ENCODE measurements at places on chromosomes 3 and 15.

GRCh38 chr3:16249336-16249735 lies 15.4 kb downstream of the DPH3 start:
- DNase-seq, result no peak

DNA sequence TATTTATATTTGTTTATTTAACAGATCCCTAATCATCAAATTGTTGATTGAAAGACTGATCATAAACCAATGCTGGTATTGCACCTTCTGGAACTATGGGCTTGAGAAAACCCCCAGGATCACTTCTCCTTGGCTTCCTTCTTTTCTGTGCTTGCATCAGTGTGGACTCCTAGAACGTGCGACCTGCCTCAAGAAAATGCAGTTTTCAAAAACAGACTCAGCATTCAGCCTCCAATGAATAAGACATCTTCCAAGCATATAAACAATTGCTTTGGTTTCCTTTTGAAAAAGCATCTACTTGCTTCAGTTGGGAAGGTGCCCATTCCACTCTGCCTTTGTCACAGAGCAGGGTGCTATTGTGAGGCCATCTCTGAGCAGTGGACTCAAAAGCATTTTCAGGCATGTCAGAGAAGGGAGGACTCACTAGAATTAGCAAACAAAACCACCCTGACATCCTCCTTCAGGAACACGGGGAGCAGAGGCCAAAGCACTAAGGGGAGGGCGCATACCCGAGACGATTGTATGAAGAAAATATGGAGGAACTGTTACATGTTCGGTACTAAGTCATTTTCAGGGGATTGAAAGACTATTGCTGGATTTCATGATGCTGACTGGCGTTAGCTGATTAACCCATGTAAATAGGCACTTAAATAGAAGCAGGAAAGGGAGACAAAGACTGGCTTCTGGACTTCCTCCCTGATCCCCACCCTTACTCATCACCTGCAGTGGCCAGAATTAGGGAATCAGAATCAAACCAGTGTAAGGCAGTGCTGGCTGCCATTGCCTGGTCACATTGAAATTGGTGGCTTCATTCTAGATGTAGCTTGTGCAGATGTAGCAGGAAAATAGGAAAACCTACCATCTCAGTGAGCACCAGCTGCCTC lies 14.7 kb downstream of the THBS1 start:
- DNase-seq, result no peak

GRCh38 chr15:95097361-95097760 lies 866.0 kb downstream of the MCTP2 start:
- DNase-seq, result no peak

GRCh38 chr15:27820232-27820631 lies 278.9 kb downstream of the OCA2 start:
- DNase-seq, result no peak

GRCh38 chr3:13839726-13840340 lies 40.0 kb downstream of the WNT7A start:
- DNase-seq, result no peak

All from stimulated activated CD4-positive, alpha-beta T cell treated with anti-CD3 and anti-CD28 coated beads, Interleukin-12 subunit alpha, Interleukin-12 subunit beta, amount 100 ng/mL, for 24 hours (primary cell).